ENCODE measurements at places on chromosomes 4 and X. TPM values are rescaled to one million over a fixed set of nuclear protein-coding genes. Genes with fewer than 3 reads are reported as not detected.

Gene SCML2
- polyA plus RNA-seq = 6.0 TPM

Gene TNMD
- polyA plus RNA-seq = 40.1 TPM

Gene FGFR3
- 1.8 TPM for polyA plus RNA-seq

Gene TMSB15C
- 5.0 TPM for polyA plus RNA-seq

Gene PRRG3
- 37.6 TPM for polyA plus RNA-seq

Gene NPFFR2
- polyA plus RNA-seq = not detected

Gene MAOA
- polyA plus RNA-seq = 0.58 TPM

Gene SYTL4
- 5.8 TPM for polyA plus RNA-seq

DNA sequence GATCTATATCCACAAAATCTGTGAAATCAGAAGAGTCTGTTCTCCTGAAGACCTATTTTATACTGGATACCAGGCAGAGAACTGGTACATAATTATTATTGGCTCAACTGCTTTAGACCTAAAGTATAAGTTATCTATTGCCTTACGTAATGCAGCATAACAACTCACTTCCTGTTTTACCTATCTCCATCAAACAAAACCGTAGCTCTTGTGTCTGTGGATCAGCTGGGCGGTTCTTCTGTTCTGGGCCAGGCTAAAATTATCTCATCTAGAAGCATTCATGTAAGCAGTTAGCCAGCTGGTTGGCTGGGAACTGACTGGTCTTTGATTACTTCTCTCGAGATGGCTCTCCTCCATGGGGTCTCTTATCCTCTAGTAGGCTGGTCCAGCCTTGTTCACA lies 57.8 kb downstream of the PPP1R2C start:
- DNase-seq = no peak

GRCh38 chr4:129972257-129972656 lies 876.3 kb downstream of the C4orf33 start:
- DNase-seq = no peak

GRCh38 chr4:54677853-54678650 lies 20.3 kb downstream of the KIT start:
- no peak for DNase-seq

GRCh38 chr4:37758226-37758625 lies 68.3 kb upstream of the PGM2 start:
- DNase-seq = no peak

DNA sequence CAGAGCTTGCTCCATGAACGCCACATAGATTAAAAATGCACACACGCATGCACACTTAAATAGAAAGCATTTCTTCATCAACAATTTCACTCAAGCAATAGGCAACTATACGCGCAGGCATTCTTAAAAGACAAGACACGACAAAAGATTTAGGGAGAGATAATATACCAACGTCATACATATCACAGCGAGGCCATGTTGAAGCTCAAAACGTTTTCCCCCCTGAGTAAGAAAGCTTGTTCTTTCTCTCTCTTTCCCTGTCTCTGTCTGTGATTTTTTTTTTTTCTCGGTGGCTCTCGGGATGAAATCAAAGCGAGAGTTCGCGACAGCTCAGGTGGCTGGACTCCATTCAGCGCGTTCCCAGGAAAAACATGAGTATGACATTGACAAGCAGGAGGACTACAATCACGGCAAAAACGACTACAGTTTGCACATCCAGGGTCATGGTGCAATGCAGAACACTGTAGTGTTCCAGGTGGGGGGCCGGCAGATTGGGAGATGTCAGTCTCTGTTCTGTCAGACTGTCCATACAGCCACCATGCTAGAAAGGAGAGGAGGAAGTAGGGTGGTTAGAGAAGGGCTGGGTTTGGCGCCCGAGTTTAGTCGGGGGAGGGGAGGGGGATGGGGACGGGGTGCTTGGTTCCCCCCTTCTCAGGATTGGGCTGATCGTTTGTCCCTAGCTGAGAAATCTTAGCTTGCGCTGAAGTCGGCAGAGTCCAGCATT lies 30.7 kb downstream of the ARHGEF9 start:
- no peak for DNase-seq

- no peak for DNase-seq
Observed at GRCh38 chr4:87011340-87012034, 76.7 kb downstream of the AFF1 start.

GRCh38 chrX:122026665-122027064 lies 979.3 kb downstream of the GLUD2 start:
- no peak for DNase-seq

GRCh38 chr4:8838961-8839431 lies 32.6 kb downstream of the HMX1 start:
- no peak for DNase-seq

GRCh38 chr4:81799371-81799770 lies 327.7 kb upstream of the RASGEF1B start:
- no peak for DNase-seq

DNA sequence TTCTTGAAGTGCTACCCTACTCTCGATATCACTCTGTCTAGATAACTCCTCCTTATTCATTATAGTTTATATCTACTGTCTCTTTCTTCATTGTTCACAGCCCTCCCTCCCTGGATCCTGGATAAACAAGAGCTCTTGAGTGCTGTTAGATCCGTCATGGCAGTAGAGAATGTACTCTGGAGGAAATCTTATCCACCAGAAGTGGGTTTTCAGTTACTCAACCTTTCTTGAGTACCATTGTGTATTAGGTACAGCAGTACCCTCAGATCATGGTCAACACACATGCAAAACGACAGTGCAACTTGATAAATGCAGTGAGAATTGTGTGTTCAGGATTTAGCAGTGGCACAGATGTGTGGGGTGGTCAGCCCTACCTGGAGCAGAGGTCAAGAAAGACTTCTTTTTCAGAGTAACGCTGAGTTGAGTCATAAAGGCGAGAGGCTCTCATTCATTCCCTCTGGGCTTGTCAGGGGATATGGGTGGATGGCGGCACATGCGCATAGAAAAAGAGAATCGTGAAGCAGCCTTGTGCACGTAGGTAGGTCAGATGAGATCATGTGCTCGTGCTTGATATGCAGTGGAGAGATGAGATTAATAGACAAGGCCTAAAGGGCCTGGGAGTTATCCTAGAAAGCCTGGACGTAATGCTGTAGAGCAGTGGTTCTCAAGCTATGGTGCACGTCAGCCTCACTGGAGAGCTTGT lies 89.5 kb downstream of the SNX25 start:
- DNase-seq = no peak

DNA sequence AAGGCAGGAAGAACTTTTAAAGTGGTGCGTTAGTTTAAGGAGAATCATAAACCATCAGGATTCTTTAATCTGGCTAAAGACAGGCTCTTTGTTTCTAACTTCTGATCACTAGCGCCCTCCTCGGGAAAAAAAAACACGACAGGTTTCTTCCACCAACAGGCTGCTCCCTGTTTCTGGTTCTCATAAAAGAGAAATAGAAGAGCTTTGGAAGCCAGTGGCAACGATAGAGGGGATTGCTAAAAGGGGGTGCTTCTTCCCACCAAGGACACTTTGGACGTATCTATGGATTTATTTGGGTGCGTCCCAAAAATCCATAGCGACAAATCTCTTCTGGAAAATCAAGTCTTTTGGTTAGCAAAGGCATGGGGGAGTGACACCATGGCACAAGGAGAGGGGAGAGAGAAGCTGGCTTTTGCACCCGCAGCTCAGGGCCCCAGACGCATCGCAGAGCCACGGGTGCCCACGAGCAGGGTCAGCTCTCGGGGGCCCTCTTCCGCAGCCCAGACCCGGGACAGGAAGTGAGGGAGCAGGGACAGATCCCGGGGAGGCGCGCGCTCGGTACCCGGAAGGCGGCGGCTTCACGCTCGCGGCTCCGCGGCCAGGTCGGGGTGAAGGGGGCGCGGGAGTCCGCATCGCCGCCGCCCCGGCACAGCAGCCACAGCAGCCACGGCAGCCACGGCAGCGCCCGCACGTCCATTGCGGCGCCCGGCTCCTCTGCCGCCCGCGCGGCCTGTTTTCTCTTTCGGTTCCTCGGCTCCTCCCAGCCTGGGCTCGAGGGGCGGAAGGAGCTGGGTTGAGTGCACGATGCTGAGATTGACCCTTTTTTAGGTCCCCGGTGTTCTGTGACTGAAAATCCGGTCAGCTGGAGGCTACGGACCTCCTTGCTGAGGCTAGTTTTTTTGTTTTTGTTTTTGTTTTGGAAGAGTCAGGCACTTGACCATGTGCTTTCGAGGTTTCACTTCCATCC lies at the start of gene CTSO:
Gene CTSO, minus strand, starts transcription at position 716 of the 967 bp plus-strand sequence. Its CDS starts 19 bp downstream, at position 697.
- DNase-seq = peak; percentile 89

DNA sequence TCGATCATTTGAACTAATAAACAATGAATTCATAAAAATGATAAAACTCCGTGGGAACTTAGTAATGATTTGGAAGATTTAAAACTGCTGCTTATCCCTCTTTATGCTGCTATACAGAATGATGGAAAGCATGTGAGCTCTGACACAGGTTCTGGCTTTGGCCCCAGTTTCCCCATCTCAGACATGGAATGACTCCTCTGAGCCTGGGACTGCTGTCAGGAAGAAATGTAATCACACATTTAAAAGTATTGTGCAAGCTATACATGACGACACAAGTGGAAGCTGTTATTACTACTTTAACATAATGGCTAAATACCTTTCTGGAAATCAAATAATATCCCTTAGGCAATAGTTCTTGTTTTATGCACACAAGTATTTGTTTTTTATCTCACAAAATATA lies 161.7 kb downstream of the DCHS2 start:
- peak; percentile 90 for DNase-seq

DNA sequence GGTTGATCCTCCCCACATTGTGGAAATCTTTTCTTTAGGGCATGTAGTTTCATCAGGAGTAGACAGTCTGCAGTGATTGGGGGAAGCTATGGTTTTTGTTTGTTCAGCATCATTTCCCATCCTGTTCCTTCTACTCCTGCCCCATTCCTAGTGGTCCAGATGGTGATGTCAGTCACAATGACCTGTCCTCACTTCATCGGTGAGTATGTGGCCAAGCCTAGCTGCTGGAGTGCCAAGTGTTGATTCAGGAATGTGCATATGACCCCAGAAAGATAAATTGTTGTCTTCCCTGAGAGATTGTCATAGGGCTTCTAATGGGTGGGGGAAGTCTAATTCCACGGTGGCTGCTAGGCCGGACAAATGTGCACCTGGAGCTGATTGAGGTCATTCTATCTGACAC lies 130.6 kb upstream of the FAT1 start:
- no peak for DNase-seq

- DNase-seq = no peak
Observed at GRCh38 chr4:80216100-80216761, 18.9 kb downstream of the PRDM8 start.

GRCh38 chr4:48899950-48900349 lies 6.6 kb downstream of the OCIAD2 start:
- no peak for DNase-seq

DNA sequence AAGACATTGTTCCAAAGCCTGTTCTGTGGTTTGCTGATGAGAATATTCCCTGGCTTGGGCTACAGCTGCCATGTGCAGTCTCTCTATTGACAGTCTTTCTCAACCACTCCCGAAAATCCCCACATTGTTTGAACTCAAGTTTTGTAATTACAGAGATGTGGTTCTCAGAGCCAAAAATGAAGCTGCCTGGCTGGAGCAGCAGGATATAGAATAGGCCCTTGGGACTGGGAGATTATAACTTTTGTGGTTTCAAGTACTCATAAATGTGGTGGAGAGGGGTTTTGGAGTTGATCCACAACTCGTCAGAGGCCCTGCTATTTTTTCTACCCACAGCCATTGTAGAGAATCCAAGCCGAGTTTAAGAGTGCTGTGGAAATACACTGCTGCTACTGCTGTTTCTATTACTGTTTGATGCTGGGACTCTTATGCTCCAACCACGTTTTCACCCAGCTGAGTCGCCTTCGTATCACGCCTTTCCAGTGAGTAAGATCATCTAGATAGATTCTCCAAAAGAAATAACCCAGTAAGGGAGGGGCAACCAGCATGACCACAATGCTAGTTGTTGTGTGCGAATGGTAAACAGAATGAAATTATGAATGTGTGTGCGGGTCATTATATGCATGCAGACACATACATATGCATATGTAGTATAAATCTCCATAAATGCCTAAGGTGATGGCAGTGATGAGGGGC lies 57.1 kb upstream of the ATXN3L start:
- peak; percentile 74 for DNase-seq

DNA sequence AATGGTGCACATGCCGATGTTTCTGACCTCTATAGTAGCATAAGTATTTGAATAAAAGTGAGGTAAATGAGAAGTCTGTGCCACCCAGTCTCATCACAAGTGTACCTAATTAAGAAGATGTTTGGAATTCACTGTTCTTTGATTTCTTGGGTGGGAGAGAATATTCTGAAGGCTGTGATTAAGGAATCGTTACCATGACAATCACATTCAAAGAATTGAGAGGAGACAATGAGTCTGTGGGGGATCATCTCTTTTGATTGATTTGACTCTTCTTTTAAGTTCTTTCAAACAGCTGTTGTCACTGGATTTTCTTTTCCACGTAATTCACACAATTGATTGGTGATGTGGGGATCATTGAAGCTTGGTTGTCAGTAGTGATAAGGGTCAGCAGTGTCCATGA lies 18.1 kb downstream of the FHL1 start:
- DNase-seq = no peak
